Hematopoietic multipotent progenitor cell (in vitro differentiated cells): ENCODE measurements at places on chromosomes 5 and 9. TPM values are rescaled to one million over a fixed set of nuclear protein-coding genes. Genes with fewer than 3 reads are reported as not detected.

C9orf152 gene
- total RNA-seq: 0.27 TPM

DNA sequence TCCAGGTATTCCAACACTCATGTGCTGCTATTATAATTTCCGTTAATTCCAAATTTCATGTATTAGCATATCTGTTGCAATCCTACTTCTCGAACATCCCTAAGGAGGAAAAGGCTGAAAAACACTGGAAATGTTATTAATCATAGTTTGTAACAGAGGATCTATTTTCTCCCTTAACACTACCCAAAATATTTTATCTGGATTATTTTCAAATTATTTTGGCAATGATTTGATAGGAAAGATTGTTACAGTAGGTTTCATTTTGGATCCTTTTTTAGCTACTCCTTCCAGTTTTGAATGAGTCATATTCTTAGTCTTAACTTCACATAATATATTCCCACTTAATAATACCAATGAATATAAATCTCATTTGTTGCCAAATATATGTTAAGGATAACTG is 13.9 kb upstream of the NAA35 start:
- no peak for DNase-seq

- no peak for DNase-seq
Measured at GRCh38 chr5:108560166-108560565, 178.3 kb upstream of the FBXL17 start.

DNA sequence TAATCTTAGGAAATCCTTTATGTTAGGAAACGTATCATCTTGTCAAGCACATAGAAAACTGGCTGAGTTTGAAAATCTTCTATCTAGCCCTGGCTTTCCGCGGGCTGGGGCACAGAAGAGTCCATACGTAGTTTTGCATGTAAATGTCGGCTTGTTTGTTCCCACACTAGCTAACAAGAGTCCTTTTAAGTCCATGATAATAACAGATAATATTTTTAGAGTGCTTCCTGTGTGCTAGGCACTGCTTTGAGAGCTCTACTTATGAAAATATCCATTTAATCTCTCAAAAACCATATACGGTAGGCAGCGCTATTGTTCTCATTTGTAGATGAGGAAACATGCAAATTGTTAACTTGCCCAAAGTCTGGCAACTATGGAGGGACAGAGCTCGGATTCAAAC is 40.5 kb downstream of the FYB1 start:
- DNase-seq: no peak

- DNase-seq: no peak
Measured at GRCh38 chr9:113386571-113387393, 10.0 kb upstream of the HDHD3 start.

SPINK13 gene
- total RNA-seq: not detected

KCNN2 gene
- total RNA-seq: under 0.01 TPM
